ENCODE measurements at places on chromosomes 3 and 15. TPM values are rescaled to one million over a fixed set of nuclear protein-coding genes. Genes with fewer than 3 reads are reported as not detected.
A peak's percentile ranks its signal among the peaks of the same experiment; 100 is the strongest.

- peak; percentile 73 for DNase-seq
These were observed 111.4 kb downstream of the CMSS1 start for GRCh38 chr3:99928771-99929744.

- DNase-seq = no peak
These were observed 3.6 kb upstream of the EIF4E3 start for GRCh38 chr3:71728632-71729342.

DNA sequence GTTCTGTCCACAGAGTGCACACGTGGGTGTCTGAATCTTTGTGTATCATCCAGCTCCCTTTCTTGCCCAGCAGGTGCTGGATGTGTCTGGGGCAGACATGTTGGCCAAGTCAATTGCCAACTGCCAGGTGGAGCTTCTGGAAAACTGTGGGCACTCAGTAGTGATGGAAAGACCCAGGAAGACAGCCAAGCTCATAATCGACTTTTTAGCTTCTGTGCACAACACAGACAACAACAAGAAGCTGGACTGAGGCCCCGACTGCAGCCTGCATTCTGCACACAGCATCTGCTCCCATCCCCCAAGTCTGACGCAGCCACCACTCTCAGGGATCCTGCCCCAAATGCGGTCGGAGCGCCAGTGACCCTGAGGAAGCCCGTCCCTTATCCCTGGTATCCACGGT, 12.5 kb upstream of the RPP14 start:
- DNase-seq = no peak

DNA sequence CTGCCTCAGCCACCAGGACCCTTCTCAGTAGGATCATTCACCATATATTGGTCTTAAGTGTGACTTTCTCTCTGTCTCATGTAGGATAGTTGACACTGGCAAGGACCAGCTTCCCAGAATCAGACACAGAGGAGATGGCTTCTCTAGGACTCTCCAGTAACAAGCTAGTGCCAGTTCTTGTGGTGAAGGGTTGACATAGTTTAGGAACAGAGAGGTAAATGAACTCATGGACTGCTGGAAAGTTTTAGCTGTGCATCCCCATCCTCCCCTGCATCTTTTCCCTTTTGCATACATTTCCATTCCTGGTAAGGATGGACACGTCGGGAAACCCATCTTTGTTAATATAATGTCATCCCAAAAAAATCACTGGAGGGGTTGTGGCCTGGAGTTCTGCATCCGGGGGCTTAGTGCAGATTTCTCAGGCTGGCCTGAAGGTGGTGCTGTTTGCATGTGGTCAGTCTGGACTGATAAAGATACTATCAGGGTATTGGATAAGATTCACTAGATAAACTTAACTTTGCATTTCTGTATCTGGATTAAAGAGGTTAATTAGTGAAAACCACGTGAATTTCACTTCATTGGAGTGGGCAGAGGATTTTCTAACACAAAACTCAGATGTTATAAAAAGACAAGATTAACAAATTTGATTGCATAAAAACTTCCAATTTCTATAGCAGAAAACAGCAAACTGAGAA, 110.8 kb downstream of the TBC1D2B start:
- DNase-seq = no peak

- DNase-seq = no peak
These were observed 2.2 kb downstream of the TEX264 start for GRCh38 chr3:51673181-51673801.

GRCh38 chr3:32310918-32311839, 72.7 kb downstream of the CMTM8 start:
- peak; percentile 51 for DNase-seq

DNA sequence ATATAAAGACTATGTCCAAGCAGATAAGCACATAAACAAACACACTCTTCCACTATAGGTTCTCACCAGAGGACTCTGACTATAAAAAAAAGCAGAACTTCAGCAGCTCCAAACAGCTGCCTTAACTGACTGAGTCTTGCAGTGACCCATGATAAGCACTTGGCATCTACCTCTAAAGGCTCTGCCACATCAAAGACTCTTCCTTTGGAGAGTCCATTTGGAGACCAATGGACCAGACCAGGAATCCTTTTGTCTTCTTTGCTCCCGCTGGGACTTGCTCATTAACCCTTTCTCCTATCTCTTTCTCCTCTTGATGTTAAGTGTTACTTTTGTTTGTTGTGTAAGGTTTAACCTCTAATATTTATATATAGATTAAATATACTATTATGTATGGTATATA, 424.1 kb downstream of the RSL24D1 start:
- DNase-seq = no peak

GRCh38 chr15:95919460-95919859, 411.0 kb upstream of the NR2F2 start:
- DNase-seq = no peak

DNA sequence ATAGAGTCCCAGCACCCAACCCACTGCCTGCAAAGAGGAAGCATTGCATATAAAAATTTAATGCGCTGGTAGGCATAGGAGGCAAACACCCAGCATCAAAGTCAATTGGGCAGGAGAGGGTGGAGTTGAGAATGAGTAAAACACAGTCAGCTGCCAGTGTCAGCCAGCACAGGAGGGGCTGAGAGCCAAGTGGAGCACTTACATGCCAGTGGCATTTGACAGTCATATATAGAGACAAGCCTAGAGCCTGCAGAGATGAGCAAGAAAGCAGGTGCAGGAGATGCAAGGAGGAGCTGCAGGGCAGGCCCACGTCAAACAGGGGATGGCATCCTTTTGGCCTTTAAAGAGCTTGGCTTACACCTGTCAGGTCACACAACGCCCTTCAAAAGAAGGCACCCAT, 27.6 kb upstream of the ZFAND6 start:
- peak; percentile 11 for DNase-seq

DNA sequence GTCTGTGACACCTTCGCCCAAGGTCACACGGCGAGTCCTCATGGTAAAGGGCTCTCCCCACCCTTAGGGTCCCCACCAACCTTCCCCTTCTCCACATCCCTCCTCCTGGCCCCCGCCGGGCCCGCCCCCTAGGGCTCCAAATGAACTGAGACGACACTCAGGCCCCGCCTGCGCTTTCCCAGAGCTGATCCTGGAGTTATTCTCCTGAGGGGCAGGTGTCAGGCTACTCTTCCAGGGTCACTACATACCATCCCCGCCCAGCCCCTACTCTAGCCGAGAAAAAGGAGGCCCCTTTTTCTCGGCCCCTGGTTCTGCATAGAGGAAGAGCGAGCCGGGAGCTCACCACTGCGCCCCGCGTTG, 292 bp downstream of the USP4 start:
- no peak for DNase-seq

COL6A5 gene
- not detected for polyA plus RNA-seq

C3orf85 gene
- polyA plus RNA-seq = not detected

Data from hindlimb muscle (tissue), 1 donor.